Left renal pelvis (tissue), 4 donors: ENCODE measurements at places on chromosomes 5 and 9.

GRCh38 chr5:64156261-64156660 lies 9.4 kb upstream of the RNF180 start:
- DNase-seq, result no peak

GRCh38 chr9:109561137-109561536 lies 63.0 kb upstream of the PTPN3 start:
- no peak for DNase-seq

GRCh38 chr5:154002093-154002492 lies 36.6 kb downstream of the FAM114A2 start:
- peak; percentile 14 for DNase-seq

- DNase-seq, result no peak
Measured at GRCh38 chr9:120774719-120775118, 18.5 kb downstream of the FBXW2 start.

DNA sequence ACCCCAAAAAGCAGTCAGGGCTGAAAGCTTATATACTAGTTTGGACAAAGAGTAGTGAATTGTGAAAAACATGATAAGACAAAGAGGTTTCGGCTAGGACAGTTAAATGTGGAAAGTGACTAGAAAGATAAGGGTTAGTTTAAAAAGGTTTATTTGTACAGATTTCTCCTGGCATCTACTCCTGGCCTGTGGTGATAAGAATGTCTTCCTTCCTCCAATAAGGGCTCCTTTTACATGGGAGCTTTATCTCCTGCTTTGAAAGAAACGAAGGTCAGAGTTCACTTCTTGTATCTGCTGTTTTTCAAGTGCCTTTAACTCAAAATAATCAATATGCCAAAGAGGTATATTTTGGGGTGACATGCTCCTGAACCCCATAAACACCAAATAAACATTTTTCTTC lies 776.1 kb upstream of the COX7C start:
- DNase-seq, result no peak

- DNase-seq, result no peak
Measured at GRCh38 chr5:114419067-114419388, 57.2 kb downstream of the KCNN2 start.
